ENCODE measurements at places on chromosomes 6 and 20.

GRCh38 chr20:38201356-38201755, 36.3 kb upstream of the TGM2 start:
- no peak for DNase-seq

GRCh38 chr6:148854096-148854495, 107.3 kb downstream of the UST start:
- no peak for DNase-seq

DNA sequence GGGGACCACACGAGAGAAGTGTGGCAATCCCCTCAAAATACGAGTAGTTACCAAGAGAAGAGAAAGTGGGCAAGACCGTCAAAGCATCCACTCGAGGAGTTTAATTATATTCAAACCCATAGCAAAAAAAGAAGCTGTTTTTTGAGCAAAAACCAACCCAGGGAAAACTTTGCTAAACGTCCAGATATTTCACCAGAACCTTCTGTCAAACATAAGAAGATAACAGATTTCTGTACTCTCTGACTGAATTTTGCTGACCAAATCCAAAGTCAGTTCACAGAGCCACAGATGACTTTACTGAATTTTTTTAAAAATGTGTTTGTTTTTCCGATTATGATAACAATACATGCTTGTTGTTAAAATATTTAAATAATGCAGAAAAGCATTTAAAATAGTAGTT, 145.6 kb upstream of the PTPN1 start:
- DNase-seq = no peak

DNA sequence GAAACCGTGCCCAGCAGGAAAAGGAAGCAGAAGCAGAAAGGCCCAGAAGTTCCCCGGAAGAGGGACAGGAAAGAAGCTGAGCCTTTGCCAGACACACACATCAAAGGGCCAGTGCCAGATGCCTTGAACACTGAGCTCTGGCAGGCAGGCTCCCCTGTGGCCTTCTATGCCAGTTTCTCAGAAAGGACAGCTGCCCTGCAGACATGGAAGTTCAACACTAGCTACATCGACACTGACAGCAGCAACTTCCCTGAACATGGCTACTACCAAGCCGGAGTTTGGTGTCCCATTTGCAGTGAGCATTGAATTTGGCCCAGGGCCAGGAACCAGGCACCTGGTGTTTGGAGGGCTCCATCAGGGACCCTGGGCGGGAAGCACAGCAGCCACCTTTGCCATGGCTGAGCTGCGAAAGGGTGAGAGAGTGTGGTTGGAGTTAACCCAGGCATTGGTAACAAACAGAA, 8.0 kb upstream of the RAET1E start:
- DNase-seq = no peak

- DNase-seq = no peak
Observed at GRCh38 chr6:123551939-123552707, 84.6 kb downstream of the TRDN start.

DNA sequence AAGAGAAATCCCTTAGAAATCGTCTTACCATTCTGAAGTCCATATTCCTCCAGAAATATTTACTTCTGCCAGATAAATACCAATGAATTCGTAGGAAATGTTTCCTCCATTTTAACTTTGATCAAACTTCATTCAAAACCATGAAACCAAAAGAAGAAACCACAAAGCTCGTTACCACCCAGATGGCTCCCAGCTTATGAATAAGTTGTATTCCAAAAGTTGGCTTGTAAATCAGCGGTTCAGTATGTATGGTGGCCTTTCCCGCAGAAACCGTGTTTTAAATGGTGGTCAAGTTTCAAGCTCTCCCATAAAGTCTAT, 73.6 kb upstream of the RIPOR2 start:
- no peak for DNase-seq

- DNase-seq = no peak
Observed at GRCh38 chr6:94456266-94456665, 1036.9 kb upstream of the EPHA7 start.

- no peak for DNase-seq
Observed at GRCh38 chr6:18309046-18309445, 44.7 kb upstream of the DEK start.

- no peak for DNase-seq
Observed at GRCh38 chr6:14075095-14075503, 42.5 kb upstream of the CD83 start.

DNA sequence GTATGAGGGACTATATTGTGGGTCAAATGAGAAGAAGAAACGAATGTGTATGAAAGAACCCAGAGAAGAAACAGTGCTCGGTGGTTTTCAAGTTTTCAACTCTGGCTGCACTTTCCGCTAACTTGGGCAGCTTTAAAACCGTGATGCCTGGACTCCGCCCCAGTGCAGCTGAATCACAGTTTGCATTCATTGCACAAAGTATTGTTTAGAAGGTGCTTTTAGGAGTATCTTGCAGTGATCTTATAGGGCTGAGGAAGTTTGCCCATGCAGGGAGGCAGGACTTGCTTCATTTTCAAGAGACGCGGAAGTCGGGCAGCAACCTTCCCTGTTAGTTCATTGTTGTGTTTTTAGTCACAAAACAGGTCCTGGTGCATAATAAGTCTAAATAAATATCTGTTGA, 52.7 kb downstream of the RSPH3 start:
- DNase-seq = no peak

GRCh38 chr6:11201015-11201414, 31.5 kb downstream of the NEDD9 start:
- no peak for DNase-seq

- no peak for DNase-seq
Observed at GRCh38 chr6:51108563-51109234, 290.0 kb downstream of the TFAP2B start.

DNA sequence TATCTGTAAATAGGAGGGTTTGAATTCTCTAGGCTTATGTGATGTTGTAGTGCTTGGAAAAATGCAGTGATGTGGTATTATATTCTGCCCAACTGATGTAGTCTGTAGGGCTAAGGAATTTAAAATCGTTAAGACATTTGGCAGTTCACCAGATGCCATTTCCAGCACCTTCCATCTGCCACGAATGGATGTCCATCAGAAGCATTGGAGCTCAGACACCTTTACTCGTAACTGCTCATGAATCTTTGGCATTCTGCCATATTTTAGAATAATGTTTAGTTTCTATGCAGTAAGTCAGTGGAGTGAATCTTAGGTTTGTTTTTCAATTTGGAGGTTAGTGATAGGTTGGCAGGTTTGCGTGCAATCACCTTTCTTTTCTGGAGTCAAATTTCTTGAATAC, 2.4 kb upstream of the SYTL3 start:
- DNase-seq = peak; percentile 28

- no peak for DNase-seq
Observed at GRCh38 chr20:16299897-16300296, 273.4 kb downstream of the KIF16B start.

- DNase-seq = peak; percentile 10
Observed at GRCh38 chr6:115194981-115195638, 852.3 kb upstream of the HS3ST5 start.

DNA sequence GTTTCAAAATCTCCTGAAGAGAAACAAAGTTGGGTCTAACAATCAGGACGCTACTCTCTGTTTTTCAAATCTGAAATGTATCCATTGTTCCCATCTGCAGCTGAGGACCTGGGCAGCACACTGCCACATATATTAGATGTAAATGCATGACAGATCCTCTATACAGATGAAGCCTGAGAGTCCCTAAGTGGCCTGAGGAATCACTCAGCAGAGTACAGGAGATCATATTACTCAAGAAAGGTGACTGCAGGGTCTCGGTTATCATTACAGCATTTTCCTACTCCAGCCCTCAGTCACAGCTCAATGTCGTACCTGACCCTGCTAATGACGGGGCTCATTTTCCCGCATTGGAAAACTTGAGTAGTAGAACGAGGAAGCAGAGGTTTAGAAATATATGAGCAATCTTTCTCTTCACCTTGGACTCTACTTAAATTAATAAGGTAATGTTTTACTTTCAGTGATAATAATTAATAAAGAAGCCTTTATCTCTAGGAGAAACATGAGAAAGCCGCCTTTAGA, 256.2 kb upstream of the IRAK1BP1 start:
- DNase-seq = no peak

DNA sequence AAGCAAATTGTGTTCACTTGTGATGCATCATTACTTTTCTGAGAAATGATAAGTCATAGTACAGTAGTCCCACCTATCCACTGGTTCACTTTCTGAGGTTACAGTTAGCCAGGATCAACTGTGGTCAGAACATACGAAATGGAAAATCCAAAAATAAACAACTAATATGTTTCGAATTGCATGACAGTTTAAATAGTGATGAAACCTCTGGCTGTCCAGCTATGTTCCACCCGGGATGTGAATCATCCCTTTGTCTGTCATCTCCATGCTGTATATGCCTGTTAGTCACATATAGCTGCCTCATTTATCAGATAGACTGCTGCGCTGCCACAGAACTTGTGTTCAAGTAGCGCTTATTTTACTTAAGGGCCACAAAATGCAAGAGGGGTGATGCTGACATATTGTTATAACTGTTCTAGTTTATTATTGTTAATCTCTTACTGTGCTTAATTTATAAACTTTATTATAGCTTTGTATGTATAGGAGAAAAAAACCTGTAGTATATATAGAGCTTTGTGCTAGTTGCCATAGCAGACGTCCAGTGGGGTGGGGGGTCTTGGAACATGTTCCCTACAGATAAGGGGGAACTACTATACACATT, 29.2 kb downstream of the AFDN start:
- DNase-seq = no peak

DNA sequence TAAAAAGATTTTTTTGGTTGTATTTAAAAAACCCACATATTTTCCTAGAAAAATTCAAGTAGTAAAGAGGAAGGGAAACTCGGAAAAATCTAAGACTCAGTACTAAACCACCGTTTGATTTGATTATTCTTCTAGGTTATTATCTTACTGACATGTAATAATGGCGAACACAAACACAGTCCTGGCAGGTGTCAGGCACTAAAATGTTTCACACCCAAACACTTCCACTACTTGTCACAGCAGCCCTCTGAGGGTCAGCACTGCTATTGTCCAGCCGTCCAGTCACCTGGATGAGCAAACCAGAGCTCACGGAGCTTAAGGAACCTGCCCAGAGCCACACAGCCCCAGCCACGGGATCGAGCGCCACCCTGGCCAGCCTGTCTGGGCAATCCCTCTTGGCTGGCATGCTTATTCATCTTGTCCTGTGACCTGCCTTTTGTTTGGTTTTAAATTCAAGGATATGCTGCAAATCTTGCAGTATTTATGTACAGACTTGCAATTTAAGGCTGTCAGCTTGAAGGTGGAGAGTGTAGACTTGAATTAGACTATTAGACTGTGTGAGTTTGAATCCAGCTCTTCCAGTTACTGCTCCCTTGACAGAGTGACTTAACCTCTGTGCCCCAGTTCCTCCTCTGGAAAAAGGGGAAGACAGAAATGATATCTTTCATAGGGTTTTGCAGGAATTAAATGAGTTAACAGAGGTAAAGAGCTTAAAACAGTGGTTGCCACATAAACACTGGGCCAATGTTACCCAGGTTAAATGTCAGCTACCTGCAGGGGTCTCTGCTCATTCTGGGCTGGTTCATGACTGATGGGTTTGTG, 82.2 kb downstream of the CDYL start:
- DNase-seq = no peak

GRCh38 chr6:142318714-142319113, 16.9 kb downstream of the ADGRG6 start:
- no peak for DNase-seq

DNA sequence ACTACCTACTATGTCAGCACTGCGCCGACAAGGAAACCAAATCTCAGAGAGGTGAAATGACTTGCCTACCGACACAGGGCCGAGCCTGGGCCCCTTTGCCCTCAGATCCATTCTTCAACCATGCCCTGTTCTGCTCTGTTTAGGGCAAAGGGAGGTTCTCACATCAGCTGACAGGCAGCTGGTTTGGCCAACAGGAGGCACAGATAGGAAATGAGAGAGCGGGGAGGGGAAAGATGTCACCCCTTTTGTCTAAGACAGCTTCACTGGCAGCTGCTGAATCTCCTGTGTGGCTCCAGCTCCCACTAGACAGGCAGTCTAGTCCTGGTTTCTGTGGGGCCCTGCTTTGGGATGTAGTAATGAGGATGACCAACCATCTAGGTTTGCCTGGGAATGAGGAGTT, 158.7 kb downstream of the TMEM200A start:
- DNase-seq = no peak

DNA sequence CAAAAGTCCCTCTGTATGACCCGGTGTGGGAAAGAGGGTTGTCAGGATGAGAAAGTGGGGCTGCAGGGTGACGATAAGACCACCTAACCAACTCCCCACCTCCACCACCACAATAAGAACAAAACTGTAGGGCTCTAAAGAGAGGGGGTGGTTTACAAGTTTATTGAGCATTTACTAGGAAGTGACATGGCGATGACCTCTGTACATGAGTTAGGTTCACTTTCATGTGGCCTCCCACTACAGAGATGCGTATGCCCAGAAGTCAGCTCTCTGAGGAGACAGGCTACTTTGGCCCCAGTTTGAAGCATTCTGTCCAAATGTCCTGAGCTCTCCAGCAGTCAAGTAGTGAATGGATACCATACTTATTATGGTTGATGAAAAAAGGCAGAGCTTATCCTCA, 28.7 kb upstream of the PI16 start:
- DNase-seq = no peak

DNA sequence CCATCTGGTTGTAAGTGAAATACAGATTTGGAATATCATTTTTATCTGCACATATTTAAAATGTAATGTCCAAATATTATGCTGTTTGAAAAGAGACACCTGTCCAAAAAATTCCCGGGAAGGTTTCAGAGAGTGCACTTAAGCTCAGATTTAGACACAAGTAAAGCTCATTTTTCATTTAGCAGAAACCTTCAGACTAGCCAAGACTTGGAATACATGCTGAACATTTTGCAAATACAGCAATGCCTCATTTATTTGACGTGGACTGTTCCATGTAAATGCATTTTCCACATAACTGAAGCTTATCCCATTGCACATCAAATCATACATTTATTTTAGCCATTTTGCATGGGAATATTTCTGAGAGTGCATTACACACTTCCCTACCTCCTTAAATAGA, 280.7 kb downstream of the ZNF217 start:
- DNase-seq = no peak

DNA sequence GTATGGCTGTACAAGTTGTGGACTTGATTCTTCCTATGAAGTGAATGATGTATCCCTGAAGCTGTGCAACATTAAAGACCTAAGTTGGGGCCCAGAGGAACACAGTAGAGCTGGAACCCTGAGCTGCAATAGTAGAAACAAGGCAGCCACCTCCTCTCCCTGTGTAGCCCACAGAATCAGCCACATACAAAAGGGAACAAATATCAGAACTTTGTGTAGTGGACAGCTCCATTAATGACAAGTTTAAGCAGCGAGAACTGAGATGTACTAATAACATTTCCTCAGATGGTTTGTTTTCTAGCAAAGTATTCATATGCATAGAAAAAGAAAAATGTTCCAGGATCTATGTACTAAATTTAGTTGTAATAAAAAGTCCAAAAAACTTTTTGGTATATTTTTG, 19.2 kb downstream of the PHACTR1 start:
- DNase-seq = no peak

- no peak for DNase-seq
Observed at GRCh38 chr6:55518529-55519060, 60.4 kb downstream of the HMGCLL1 start.

- no peak for DNase-seq
Observed at GRCh38 chr20:15812696-15813095, 760.6 kb downstream of the KIF16B start.

Data from NCI-H446 treated with DMSO at 0.1 percent for 48 hours (cell line).